ENCODE measurements at places on chromosomes 11 and 22.

GRCh38 chr22:46286006-46286405 lies 10.7 kb upstream of the GTSE1 start:
- ATAC-seq, result no peak

GRCh38 chr11:6315811-6316425 lies 4.4 kb downstream of the CAVIN3 start:
- ATAC-seq, result peak; percentile 36

DNA sequence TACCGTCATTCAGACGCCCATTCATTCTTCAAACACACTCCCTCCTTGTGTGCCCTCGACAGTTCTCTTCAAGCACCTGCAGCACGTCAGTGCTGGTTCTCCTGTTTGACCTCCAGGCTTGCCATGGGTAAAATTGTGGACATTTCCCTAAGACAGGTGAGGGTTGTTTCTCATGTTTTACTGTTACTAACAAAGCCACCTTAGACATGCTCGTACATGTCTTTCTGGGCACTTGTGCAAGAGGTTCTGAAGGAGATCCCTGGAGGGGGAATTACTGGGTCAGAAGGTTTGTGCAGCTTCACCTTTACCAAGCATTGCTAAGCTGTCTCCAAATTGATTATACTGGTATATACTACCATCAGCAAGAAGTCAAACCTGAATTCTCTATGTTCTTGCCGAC lies 189.7 kb upstream of the TMEM45B start:
- peak; percentile 93 for ATAC-seq

DNA sequence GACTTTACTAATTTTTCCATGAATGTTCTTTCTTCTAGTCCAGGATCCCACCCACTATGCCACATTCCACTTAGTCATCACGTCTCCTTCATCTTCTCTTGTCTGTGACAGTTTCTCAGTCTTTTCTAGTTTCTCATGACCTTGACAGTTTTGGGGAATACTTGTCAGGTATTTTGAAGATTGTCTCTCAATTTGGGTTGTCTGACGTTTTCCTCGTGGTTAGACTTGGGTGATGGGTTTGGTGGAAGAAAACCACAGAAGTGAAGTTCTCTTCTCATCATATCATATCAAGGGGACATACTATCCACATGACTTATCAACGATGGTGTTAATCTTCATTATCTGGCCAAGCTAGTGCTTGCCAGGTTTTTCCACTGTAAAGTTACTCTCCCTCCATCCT lies 102.4 kb downstream of the LRRC32 start:
- no peak for ATAC-seq

DNA sequence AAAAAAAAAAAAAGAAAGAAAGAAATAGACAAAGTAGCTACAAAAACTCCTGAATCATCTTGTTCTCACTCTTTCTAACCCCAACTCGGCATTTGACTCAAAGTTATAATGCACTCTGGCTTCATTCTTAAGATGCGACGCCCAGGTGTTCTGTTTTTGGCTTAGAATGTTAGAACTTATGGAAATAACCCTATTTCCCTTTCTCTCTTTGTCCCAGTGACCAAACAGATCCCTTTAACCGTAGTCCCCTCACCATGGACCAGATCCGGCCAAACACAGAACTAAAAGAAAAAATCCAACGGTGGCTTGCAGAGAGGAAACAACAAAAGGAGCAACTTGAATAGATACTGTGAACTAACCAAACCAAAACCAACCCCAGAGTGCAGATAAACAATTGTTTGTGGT lies 5.3 kb upstream of the ATP5MG start:
- no peak for ATAC-seq
